Stimulated activated CD4-positive, alpha-beta T cell treated with anti-CD3 and anti-CD28 coated beads, Interleukin-4, amount 100 ng/mL, for 24 hours (primary cell): ENCODE measurements at places on chromosomes 5 and 9.

DNA sequence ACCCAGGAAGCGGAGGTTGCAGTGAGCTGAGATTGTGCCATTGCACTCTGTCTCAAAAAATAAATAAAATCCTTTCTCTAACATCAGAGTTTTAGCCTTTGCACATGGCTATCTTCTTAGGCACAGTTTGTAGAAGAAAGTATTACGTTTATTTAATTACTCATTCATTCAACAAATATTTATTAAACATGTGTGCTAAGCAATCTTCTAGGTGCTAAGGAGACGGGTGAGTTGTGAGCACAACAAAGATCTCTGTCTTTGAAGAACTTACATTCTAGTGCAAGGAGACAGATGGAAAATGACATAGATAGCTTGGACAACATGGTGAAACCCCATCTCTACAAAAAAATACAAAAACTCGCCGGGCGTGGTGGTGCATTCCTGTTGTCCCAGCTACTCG, 122.3 kb upstream of the MYO10 start:
- no peak for DNase-seq

- peak; percentile 42 for DNase-seq
Observed at GRCh38 chr5:343461-344401, 22.2 kb downstream of the AHRR start.

DNA sequence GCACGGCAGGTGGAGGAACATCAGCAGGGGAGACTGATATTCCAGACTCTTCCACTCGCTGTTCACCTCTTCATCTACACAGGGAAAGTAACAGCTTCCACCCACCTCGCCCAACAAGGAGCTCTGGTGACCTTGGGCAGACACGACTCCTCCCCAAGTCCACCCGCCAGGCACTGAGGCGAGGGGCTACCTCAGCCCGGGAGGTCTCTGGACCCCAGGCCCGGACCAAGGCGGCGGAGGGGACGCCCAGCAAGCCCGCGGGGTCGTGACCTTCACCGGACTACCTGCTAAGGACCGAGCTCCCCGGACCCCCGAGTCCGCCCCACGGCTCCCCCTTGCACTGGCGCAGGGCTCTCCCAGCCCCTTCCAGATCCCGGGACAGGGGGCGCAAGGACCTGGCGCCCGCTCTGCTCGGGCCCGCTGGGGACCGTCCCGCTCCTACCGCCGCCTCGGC, 70.2 kb upstream of the LPCAT1 start:
- DNase-seq, result no peak

- no peak for DNase-seq
Observed at GRCh38 chr9:126228111-126228780, 98.4 kb upstream of the MVB12B start.

DNA sequence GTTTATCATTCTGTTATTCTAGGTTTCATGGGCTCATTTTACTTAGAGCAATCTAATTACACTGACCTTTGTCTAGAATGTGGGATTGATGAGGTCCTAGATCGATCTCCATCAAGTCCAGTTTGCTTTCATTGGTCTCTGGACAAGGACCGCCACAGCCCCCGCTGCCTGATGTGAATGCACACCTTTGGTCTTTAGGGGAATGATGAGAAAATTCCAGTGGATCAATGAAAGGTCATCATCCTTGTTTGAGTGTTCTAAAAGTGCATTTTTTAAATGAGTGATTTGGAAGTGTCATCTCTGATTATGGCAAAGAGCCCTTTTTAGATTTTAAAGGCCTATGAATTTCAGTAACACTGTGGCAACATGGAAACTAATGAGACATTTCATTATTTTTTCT, 2.2 kb upstream of the ANKH start:
- no peak for DNase-seq

- DNase-seq, result no peak
Observed at GRCh38 chr5:58912116-58912515, 329.2 kb downstream of the RAB3C start.

DNA sequence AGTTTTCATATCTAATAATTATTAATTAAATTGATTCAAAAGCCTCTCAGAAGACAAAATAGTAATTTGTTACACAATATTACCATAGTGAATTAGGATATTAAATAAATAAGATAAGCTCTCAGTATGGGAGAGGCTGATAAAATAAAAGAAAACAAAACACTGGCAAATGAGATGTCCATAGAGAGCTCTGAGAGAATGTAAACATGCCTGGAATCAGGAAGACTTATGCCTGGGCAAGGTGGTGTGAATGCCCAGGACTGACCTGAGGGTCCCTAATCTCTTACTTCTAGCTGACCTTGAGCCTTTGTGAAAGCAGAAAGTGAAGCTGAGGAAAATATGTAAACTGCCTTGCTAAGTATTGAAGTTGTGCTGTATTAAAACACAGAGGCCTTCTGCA, 616.5 kb downstream of the PTPRD start:
- DNase-seq, result no peak

- no peak for DNase-seq
Observed at GRCh38 chr9:7534211-7534935, 265.2 kb downstream of the DMAC1 start.

- no peak for DNase-seq
Observed at GRCh38 chr9:121360601-121361374, 9.3 kb downstream of the STOM start.

DNA sequence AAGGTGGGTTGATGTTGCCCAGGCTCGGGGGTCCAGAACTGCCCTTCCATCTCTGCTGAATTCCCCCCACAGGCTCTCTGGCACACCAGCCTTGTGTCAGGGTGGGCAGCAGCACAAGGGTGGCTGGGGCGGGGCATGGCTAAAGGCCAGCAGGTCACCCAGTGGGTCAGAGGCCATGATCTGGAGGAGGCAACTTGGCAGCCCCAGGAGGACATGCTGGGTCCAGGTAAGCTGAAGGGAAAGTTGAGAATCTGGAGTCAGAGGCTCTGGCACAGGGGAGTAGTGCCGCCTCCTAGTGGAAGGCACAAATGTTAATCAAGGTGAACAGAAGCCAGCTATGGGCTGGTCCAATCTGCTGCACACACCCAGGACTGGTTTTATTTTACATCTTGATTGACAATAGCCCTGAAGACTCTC, 6.2 kb downstream of the TMEM8B start:
- DNase-seq, result no peak

DNA sequence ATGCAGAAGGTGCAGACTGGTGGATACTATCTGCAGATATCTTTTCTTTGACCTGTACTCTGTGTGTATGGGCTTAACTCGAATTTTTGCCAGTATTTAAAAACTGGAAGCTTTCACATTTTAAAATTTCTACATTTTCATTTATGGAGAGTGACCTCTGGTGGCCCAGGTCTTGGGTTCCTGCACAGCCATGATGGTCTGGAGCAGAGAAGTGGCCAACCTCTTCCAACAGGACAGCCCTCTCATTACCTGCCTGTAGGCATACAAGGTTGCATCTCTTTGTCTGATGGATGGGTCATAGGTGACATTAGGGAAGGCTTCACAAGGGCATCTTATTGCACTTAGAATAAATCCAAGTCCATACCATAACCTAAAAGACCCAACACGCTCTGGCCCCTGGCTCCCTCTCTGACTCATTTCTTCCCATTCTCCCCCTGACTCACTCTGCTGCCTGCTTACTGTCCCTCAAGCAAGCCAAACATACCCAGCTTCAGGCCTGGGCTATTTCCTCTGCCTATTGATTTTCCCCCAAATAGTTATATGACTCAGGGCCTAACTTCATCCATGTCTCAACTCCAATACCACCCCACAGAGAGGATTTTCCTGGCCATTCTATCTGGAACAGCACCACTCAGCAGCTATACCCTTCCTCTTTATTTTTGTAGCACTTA, 113.3 kb upstream of the SLC1A3 start:
- DNase-seq, result no peak

GRCh38 chr5:55885359-55885758, 34.2 kb downstream of the IL31RA start:
- DNase-seq, result no peak

GRCh38 chr9:130634191-130634768, 30.1 kb upstream of the PRDM12 start:
- DNase-seq, result no peak
